ENCODE measurements at places on chromosomes 13 and 19.

GRCh38 chr19:1580382-1580781, 12.3 kb upstream of the MEX3D start:
- DNase-seq = no peak

GRCh38 chr19:48780631-48781391, 25.5 kb downstream of the FGF21 start:
- no peak for DNase-seq

DNA sequence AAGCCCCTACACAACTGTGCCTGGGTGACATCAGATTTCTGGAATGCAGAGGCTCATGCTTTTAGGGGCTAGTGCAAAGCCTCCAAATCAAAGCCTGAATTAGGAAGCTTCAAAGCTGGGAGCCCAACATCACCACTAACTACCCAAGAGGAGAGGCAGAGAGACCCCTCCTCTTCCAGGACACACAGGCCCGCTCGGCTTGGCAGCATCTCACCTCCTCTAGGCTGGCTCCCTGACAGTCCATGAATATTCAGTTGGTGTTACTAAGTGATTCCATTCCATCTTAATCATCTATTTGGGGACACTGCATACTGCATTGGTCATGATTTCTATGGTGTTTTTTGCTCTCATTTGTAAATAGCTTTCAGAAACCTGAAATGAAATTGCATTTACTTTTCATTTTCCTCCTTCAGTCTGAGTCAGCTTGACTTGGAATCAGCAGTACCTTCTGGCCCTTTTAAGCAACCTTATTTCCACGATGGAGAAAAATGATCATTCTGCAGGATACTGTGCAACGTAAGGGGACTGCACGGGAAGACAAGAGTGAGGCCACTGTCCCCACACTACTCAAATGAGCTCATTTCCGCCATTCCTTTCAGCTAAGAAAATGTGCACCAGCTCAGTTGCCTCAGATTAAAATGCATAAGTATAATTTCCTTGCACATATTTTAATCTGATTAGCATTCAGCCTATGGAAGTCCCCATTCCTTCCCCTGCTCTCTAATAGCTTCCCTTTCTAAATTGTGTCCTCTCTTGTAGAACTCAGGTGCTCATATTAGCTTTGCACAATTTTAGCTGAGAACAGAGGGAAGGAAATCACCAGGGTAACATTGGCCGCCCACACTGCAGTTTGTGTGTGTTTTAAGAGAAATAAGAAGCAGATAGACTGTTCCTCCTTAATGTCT, 219.9 kb downstream of the RFC3 start:
- DNase-seq = no peak

- DNase-seq = no peak
Measured at GRCh38 chr13:43272851-43273250, 249.5 kb downstream of the DNAJC15 start.

GRCh38 chr19:17341386-17341785, 4.0 kb downstream of the GTPBP3 start:
- no peak for DNase-seq

DNA sequence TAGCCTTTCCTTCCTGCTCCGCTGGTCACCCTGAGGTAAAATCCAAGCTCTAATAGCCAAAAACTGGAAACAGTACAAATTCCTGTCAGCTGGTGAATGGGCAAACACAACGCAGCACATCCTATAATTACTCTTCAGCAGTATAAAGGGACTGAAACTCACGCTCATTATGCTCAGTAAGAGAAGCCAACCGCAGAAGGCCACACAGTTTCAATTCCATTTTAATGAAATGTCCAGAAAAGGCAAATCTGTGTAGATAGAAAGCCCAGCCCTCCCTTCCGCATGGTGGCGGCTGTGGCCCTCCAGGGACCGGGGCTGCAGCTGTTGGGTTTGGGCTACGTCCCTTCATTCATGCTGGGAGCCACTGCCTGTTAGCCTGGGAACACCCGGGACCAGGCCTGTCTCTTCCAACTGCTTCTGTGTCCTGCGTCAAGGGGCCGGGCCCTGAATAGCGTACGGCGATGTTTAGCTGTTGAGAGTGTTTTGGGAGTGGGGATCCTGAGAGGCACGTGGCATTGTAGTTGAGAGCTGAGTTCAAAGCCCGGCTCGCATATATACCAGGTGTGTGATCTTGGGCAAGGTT, 23.5 kb downstream of the NKPD1 start:
- DNase-seq = no peak

GRCh38 chr19:45564131-45564780, 20.3 kb downstream of the OPA3 start:
- no peak for DNase-seq

GRCh38 chr13:51590231-51590970, 6.1 kb downstream of the WDFY2 start:
- no peak for DNase-seq

Measured in activated T-cell treated with anti-CD3 and anti-CD28 coated beads, Interleukin-2, amount 50 U/mL, for 72 hours (primary cell).